Stimulated activated CD4-positive, alpha-beta T cell treated with anti-CD3 and anti-CD28 coated beads, Interleukin-12 subunit alpha, Interleukin-12 subunit beta, amount 100 ng/mL, for 4 hours (primary cell): ENCODE measurements at places on chromosomes 2 and 18.

GRCh38 chr2:2832657-2833056 lies 501.6 kb upstream of the MYT1L start:
- DNase-seq: no peak

DNA sequence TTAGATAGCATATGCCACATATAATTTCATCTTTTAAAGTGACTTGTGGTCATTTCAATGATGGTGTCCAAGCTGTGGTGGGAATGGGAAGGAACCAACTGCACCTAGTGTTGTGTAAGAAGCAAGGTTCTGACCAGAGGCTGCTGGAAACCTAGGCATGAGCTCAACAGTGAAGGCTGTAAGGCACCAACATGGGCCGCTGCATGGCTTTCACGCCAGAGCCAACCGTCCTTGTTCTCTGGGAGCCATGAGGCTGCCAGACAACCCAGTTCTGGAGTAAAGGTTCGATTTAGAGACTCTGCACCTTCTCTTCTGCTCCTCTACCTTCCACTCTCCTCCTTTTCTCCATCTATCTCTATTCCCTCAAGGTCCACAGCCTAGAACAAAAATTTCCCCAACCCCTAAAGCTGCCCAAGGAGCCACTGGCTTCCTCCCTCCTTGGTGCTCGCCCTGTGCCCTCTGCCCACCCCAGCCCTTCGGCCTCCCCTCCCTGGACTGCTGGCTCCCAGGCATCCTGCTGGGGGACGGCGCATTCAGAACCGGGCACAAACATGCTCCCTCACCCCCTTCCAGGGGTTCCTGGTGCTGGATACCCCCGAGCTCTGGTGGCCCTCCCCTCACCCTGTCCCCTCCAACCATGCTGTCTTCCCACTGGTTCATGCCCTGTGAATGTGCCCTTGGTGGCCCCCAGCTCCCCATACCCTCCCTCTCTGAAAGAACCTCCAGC lies 305.1 kb downstream of the CELF4 start:
- DNase-seq: no peak

GRCh38 chr2:187499941-187500532 lies 52.0 kb upstream of the CALCRL start:
- DNase-seq: peak; percentile 23

GRCh38 chr2:149040451-149040850 lies 2.0 kb downstream of the LYPD6B start:
- peak; percentile 37 for DNase-seq

DNA sequence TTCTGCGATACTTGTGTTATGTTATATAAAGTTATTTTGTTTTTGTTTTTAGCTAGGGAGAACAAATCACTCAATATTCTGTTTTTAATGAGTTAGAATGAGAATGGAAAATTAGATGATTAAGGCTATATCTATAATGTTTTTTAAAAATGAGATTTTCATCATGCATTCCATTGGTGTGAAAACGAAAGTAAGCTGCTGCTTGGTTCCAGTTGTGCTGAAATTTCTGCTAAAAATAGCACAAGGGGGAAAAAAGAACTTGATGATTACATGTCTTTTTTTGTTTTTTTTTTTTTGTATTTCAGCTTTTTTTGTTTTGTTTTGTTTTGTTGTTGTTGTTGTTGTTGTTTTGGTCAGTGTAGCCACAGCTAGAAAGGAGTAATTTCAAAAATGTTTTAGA lies 242.6 kb upstream of the KCNJ3 start:
- DNase-seq: no peak

GRCh38 chr2:226463154-226463553 lies 336.5 kb downstream of the IRS1 start:
- no peak for DNase-seq

GRCh38 chr2:52194342-52194741 lies 1162.4 kb upstream of the NRXN1 start:
- no peak for DNase-seq

- no peak for DNase-seq
These were observed 51.0 kb upstream of the CTDP1 start for GRCh38 chr18:79628416-79629248.

GRCh38 chr2:233000886-233001750 lies 11.9 kb downstream of the NGEF start:
- no peak for DNase-seq
